ENCODE measurements at places on chromosomes 11 and 22.

GRCh38 chr22:46507451-46508425 lies 29.7 kb downstream of the CELSR1 start:
- no peak for DNase-seq

DNA sequence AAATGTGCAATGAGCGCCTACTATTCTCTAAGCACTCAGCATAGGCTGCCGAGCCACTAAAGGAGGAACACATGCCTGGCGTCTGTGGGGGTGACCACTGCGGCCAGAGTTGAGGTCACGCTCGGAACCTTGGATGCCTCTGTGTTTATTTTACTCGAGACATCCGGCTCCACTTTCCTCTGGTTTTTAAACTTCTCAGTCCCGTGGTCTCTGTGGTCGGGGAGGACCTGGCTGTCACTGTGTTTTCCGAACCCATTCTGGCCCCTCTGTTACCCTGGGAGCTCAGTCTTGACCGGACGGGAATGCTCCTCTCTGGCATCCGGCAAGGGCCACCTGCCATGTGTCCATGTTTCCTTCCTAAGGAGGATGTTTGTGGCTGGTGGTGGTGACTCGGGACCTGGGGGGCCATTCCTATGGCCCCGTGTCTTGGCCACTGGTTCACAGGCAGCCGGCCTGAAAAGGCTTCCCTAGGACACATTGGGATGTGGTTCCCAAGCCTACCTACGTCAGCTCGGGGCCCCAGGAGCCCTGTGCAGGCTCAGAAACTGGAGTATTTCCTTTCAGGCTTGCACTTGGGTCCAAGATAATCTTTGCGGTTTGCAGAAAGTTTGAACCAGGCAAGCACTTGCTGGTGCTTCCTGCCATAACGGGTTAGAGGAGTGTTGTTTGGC lies 46.7 kb upstream of the PARVG start:
- DNase-seq: no peak

DNA sequence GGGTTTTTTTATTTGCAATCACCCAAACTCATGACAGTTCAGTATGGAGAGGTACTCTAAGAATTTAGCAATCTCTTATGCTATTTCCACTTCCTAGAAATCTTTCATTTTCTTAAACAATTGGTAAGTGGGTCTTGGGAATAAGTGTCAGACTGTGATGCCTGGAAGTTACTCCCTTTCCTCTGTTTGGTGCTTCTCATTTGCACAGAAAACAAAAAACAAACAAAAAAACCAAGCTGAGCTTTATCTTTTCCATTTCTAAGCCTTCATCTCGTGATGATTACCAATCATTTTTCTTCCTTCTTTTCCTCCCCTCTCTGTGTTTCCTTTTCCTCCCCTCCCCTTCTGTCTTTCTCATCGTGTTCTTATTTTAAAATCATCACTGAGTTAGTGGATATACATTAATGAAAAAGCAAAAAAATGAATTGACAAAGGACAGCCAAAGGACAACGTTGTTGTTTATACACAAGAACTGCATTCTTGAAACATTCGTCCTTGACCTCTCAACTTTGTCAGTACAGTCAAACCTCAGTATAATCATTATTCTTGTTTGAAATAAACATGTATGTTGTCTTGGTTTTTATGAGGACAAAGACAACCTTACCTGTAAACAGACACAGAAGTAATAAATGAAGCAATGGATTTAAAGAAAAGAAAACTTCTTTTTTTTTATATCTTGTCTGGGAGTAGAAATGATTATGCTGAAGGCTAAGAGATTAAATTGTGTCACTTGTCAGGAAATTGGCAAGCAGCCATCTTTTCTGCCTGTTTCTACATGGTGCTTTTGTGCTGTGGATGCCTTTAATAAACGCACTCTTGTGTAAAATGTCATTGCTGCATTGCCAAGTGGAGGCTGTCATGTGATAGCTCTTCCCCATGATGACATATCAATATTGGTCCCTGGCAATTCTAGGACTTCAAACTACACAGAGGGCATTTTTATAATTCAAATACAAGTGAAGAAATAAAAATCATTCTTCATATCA lies 803.2 kb upstream of the CCDC90B start:
- no peak for DNase-seq

GRCh38 chr11:5928811-5929210 lies 13.2 kb upstream of the OR56A3 start:
- DNase-seq: no peak

DNA sequence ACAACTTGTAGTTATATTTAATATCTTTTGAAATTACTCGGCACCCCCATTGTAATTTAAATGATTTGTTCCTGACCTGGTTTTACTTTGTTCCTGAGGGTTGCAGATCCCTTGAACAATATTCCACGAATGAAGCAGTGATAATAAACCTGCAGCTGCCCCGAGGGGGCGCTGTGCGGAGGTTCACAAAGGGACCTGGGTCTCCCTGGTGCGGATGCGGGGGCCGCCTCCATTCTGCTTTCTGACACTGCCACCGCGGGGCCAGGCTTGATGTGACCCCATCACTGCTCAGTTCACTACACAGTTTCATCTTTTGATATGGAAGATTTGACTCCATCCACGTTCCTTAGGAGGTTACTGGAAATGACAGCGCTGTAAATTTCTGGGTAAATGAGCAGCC lies 62.9 kb upstream of the PRODH start:
- DNase-seq: no peak

DNA sequence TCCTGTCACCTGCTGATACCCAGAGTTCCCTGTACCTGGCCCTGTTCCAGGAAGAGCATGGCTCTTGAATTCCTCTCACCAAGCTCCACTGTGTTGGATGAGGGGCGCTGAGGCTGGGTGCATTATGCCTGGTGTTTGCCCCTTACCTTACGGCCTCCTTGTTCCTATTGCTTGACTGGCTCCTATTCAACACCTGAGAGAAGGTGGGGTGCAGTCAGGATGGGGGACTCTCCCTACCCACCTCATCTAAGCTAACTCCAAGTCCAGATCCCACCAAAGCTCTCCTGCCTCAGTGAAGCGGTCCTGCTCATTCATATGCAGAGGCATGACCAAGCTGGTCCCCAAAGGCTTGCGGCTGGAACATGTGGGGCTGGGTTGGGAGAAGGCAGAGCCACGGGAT lies 35.8 kb upstream of the RIC3 start:
- DNase-seq: no peak

DNA sequence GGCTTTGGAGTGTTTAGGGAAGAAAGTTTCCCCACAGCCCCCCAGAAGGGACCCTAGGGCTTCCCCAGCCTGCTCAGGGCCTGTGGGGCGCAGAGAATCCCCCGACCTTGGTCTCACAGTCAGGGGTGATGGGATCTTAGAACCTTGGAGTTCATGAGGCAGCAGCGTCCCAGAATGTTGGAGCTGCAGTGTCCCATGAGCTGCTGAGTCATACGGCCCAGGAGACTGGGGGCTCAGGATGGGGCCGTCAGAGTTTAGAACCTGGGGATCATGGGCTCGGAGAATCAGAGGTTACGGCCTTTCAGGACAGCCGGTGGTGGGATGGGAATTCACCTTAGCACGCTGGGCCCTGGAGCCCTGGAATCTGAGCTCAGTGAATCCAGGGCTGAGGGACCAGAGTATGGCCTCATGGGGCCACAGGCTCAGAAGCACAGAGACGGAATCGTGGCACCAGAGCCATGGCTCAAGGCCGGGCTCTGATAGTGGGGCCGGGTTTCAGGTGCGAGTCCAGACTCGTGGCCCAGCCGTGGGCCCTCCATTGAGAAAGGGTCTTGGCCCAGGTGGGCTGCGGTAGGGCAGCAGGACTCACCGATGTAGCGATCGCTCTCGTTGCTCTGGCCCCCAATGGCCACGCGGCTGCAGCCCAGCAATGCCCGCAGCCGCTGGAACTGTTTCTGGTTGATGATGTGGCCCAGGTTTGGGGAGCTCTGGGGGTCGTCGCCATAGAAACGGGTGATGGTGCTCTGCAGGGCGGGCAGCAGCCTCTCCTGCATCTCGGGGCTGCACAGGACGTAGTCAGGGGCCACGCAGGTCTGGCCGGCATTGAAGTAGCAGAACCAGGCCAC lies 9.5 kb downstream of the ALDH3B2 start:
- DNase-seq: no peak

GRCh38 chr11:74770456-74770855 lies 21.8 kb downstream of the RNF169 start:
- DNase-seq: no peak

DNA sequence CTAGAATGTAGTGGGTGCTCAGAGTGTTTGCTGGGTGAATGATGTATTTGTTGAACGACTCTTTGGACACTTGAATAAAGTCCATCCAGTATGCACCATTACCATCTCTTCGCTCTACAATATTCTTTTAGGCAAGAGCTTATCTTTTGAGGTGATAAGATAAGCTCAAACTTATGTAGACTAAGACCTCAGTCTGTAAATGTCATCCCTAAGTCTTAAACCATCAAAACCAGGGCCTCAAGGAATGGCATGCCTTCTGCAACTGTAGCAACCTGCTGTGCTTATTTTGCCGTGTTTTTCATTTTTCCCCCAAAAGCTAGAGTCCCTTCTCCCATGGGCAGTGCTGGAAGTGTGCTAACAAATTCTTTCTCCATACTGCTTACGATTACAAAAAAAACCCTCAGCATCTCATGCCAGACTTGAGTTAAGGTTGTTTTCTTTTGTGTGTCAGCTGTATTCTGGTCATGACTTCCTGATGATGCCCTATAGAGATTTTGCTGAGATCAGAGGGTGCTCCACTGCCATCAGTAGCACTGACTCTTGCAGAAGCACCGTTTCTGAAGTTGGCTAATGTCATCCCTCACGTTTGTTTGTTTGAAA lies 27.8 kb downstream of the LIMK2 start:
- no peak for DNase-seq

DNA sequence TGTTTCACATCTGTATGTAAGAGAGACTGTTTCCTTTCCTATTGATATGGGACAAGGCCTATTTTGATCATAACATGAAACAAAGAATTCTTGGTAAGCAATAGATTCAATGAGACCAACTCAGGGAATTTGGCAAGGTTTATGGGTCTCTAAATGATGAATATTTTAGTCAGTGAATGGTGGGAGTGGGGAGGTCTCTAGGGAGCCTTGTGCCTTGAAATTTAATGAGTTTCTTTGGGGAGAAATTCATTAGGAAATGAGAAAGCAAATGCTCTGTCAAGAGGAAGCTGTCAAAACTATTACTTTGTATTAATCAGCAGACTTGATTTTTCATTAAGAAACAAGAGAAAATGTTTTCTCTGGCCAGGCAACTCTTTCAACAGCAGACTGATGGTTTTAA lies 921.7 kb upstream of the API5 start:
- no peak for DNase-seq

GRCh38 chr11:119481021-119481666 lies 58.2 kb upstream of the THY1 start:
- peak; percentile 91 for DNase-seq

DNA sequence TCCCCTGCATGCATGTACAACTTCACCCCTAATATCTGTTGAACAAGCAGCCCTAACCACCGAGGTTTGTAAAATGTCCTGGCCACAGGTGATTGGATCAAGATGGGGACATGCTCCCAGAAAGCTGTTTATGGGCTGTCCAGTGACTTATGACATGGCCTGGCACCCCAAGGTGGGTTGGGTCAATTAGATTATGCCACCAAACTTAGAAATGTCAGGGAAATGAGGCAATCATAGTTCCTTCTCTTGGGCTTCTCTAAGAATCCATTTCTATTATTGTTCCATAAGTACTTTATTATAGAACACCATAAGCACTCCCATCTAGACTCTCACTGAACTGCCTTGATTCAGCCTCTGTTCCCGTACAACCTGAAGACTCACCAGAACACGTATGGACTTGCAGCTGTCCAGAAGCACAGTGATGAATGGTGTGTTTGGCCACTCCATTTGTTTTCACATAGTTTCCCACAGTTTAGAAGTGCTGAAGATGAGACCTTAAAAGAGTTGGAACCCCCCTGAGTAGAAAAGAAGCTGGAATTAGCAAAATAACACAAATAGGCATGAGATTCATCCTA lies 45.5 kb upstream of the OLFML1 start:
- DNase-seq: no peak

DNA sequence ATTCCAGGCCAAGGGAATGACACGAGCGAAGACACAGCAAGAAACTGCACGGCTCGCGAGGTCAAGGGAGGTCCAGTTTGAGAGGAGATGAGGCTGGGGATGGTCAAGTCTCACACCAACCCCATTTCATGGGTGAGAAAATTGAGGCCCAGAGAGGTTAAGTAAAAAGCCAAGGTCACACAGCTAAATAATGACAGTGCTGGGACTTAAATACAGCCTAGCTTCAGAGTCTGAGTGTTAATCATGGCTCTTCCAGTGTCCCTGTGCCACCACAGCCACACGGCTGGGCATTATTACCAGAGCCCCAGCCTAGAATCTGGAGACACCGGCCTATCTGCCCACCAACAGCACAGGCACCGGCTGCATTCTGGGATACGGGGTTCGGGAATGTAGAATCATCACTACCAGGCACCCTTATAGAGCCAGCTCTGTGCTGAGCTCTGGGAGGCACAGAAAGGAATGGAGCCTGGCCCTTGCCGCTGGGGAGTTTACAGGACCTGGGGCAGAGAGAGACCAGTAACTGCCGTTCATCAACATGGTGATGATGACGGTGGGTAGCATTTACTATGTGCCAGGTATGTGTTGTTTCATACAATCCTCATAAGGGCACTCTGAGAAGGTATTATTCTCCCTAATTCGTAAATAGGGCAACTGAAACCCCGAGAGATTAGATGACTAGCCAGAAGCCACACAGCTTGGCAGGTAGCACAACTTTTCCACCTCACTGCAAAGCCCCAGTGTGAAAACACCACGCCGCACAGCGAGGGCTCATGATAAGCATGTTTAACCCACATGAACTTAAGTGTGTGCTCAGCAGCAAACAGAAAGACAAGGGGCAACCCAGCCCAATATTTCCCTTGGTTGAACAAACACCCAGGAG lies 51.8 kb downstream of the CD6 start:
- DNase-seq: no peak

DNA sequence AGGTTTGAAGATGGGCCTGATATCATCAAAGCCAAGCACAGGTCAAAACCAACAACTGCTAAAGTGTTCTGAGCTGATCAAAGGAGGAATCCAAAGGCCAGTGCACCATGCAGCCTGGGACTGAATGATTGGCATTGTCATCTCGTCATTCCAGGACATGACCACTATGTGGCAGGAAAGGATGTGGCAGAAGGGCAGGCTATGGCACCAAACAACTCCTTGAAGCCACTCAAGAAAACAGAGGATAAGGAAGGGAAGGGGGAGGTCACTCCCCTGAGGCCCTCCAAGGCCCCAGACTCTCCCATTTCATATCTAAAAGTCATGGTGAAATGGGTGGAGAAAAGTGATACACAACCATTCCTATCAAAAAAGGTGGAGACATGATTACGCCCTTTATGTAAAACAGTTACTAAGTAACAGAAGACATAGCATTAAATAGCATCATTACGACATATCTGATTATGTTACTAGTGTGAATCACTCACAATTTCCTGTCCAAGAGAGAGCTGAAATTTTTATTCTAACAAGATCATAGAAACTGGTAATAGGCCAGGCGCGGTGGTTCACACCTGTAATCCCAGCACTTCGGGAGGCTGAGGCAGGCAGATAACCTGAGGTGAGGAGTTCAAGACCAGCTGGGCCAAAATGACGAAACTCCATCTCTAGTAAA lies 49.3 kb downstream of the AHNAK start:
- peak; percentile 51 for DNase-seq

GRCh38 chr11:118010738-118011461 lies 24.7 kb downstream of the IL10RA start:
- no peak for DNase-seq

All from urothelium cell line (cell line).